Ascending aorta (tissue), 2 donors: ENCODE measurements at places on chromosomes 7 and 10.

DNA sequence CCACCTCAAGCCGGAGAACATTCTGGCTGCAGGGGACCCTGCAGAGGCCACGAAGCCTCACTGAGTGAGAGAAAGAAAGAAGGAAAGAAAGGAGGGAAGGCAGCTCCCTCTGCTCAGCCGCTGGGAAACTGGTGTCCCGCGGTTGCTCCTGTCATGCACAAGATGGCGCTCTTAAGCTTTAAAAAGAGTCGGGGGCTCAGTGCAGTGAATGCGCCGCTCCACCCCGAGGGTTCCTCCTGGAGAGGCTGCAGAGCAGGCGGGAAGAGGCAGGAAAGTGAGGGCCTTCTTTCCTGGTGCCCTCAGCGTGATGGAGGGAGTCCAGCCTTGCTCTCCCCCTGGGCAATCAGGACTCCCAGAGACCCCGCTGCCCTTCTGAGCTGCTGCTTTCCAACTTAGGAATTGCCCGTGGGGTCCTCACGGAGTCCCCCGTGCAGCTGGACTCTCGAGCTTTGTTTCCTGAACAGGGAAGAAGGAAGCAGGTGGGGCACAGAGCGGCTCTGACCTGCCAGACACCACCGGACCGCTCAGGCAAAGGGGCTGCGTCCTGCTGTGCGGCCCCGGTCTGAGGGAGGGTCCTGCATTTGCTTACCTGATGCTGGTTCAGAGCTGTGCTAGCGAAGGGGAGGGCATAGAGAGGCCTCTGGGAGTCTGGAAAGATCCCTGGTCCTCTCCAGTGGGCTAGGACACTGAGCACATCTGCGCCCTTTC lies 141.9 kb upstream of the MKI67 start:
- DNase-seq, result no peak

- DNase-seq, result no peak
Observed at GRCh38 chr7:31204071-31204470, 136.5 kb downstream of the NEUROD6 start.

DNA sequence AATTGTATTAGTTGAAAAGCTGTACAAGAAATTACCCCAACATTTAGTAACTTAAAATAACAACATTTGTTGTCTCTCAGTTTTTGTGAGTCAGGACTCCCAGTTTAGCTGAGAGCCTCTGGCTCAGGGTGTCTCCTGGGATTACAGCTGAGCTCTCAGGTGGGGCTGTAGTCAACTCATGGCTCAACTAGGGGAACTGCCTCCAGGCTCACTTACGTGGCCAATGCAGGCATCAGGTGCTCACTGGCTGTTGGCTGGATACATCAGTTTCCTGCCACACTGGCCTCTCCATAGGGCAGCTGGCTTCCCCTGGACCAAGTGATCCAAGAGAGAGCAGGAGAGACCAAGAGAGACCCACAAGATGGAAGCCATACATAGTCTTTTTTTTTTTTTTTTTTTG lies 17.5 kb downstream of the CCNY start:
- no peak for DNase-seq

- DNase-seq, result no peak
Observed at GRCh38 chr10:78470267-78471103, 436.8 kb downstream of the RPS24 start.

DNA sequence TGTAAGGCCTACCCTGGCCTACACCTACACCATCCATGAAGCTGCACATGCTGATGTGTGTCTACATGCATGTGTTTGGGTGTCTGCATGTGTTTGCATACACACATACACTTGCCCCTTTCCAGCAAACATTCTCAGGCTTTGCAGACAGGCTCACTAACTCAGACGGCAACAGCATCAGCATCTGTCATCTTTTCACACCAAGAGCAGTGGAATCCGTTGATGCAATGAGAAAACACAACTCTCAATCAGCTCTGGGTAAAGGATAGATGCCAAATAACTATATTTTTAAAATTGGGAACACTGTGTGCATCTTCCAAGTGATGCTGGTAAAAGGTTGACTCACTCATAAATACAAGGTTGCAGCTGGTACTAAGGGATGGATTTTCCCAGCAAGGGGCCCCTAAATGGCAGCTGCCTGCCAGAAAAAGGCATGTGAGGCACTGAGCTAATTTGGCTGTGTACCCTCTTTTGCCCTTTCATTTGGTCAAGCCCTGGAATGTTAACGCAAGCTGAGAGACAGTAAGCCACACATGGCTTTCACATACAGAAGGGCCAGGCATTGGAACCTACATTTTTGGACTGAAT lies 296.3 kb upstream of the NPSR1 start:
- no peak for DNase-seq

DNA sequence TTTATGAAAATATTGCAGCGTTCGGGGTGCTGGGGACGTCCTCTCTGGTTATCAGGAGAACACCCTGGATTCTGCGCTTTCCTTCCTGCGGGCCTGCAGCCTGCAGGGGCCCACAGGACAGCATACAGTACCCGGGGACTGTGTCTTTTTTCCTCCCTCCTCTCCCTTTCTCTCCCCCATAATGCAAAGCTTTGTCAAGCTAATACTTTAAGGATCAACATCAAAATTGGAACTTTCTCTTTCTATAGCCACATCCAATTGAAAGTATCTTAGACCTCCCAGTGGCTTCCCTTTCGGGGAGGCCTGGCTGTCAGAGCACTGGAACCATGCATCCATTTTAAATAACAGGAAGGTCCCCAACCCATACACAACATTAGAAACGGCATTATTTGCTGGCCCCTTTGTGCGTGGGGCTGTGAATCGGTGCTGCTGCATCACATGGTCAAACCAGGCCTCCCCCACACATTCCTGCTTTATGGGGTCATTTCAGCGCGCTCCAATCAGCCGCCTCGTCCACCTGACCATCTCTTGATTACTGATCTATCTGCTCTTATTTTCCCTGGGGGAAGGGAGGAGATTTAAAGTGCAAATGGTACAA lies 505.1 kb downstream of the DNAJB6 start:
- no peak for DNase-seq

- DNase-seq, result no peak
Observed at GRCh38 chr7:71705901-71706596, 574.1 kb downstream of the GALNT17 start.
